Amniotic stem cell (primary cell): ENCODE measurements at places on chromosomes 5 and 9.

DNA sequence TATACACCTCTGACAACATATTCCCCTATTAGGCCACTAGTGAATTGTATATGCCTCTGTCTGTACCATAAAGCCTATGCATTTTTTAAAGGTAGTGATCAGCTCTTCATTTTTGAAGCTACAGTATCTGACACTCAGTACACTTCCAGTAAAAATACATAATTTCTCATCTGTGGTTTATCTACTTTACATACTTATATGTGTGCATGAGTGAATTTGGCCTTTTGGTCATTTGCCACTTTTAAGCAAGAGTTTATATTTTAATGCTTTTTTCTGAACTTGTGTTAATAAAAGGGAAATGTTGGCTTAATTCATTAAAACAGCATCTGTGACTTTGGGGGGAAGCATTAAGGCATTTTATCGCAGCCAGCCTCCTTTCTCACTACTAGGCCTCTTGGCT is 47.8 kb downstream of the ST8SIA4 start:
- DNase-seq: no peak

DNA sequence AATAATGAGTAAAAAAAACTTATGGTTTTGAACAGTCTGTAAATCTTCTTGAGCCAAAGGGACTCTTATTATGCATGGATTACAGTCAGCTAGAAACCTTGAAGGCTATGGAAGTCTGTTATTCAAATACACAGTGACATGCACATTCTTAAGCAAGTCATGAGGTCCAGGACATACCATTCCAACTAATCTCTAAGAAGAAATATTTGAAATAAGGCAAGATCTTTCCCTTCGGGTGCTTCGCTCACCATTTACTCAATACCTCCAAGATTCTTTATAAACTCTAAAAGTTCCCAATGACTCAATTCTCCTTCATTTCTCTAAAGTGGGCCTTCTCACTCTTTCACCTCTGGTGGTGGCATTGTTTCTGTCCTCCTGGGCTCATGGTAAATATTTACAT is 811.0 kb downstream of the NR2F1-AS1 start:
- DNase-seq: no peak

- DNase-seq: no peak
Observed at GRCh38 chr5:116486588-116486987, 88.0 kb downstream of the SEMA6A start.

DNA sequence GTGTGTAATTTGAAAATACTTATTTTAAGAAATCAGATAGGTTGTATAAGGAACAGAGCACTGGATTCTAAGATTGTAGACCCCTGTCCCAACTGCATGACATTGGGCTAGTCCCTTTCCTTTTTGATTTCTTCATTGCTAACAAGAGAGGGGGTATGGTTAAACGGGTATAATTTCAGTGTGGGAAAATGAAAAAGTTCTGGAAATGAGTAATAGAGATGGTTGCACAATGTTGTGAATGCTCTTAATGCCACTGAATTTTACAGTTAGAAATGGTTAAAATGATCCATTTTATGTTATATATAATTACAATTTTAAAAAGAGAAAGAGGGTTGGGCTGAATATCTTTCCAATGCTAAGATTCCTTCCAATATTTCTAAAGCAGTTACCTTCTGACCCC is 103.3 kb upstream of the LHFPL2 start:
- no peak for DNase-seq

DNA sequence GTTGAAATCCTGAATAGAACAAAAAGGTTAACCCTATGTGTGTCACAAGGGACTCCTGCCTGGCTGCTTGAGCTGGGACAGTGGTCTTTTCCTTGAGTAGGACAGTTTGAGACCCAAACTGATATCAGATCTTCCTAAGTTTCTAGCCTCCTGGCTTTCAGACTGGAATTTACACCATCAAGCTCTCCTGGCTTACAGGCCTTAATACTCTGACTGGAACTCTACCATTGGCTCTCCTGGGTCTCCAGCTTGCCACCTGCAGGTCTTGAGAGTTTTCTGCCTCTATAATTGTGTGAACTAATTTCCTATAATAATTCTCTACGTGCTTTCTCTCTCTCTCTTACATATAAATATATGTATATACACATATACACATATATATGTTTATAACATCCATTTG is 112.5 kb downstream of the PRR16 start:
- DNase-seq: no peak

DNA sequence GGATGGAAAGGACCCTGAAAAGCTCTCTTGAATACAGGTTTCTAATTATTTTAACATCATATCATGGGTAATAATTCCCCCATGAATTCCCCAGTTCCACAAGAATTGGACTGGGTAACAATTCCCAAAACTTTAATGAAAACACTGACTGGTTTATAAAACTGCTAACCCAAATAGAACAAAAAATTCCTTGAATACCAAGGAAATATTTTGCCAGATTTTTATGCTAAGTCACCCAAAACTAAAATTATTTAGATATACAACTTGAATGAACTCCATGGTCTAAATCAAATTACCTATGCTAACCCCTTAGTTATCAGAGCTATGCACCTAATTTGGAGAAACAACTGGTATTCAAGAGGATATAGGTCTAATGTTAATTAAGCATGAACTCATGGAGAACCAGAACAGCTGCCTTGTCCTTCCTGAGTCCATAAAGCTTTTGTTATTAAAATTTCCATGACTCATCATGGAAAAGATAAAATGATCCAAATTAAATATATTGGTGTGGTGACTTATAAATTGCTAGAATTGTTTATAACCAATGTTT is 164.9 kb upstream of the TUT7 start:
- DNase-seq: no peak

GRCh38 chr9:78783743-78784142 is 486.8 kb downstream of the PSAT1 start:
- no peak for DNase-seq

GRCh38 chr5:88384886-88385285 is 116.2 kb upstream of the TMEM161B start:
- DNase-seq: no peak

DNA sequence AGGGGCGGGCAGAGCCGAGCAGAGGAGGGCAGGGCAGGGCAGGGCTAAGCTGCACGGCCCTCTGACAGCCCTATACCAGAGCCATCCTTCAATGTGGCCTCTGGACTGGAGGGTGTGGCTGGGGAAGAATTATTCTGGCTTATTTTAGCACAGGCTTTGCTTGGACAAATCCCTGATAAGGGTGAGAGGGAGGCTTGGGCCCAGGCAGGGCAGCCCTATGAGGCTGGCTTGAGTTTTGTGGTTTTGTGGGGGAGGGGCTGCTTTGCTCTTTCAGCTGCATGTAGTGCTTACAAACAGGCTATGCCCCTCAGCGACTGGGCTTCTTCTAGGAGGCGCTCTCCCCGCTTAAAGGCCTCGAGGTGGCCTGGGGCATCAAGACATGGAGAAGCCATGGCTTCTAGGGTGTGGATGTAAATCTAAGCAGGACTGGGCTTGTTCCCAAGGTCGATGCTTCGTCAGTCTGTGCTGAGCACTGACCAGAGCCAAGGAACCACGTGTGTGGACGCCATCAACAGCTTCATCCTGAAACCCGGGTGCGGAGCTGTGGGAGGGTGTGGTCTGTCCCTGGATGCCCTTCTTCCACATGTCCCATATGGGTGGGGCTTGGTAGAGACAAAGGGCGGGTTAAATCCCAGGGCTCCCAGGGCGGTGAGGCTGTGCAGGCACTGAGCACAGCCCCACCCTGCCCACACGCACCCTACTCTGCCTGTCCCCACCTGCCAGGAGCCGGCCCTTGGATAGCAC is 45.7 kb upstream of the IPPK start:
- no peak for DNase-seq

GRCh38 chr5:109701252-109701651 is 11.5 kb downstream of the MAN2A1 start:
- no peak for DNase-seq

DNA sequence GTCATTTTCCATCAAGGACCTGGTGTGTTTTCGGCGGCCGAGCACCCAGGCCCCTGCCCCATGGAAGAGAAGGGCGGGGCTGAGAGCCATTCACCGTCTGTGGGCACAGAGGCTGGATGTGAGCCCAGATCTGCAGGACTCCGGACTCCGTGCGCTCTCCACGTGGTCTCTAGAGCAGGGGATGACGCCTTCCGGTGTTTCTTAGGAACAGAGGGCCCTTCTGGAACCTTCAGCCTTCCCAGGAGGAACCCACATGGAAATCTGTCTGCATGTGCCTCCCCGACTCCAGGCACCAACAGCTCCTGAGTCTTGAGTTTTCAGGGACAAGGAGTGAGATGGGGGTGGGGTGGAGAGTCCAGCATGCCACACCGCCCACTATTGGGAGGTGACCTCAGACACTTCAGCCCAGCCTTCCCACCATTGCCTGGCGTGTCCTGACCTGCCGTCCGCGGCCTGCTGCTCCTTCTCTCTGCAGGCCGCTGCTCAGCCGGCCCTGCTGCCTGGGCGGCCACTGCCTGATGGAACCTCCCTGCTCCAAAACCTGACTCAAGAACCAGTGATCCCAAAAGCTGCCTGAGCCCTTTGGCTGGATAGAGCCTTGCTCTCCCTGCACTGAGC is 2.4 kb upstream of the RXRA start:
- no peak for DNase-seq

GRCh38 chr5:963310-963672 is 45.3 kb upstream of the NKD2 start:
- DNase-seq: no peak

- no peak for DNase-seq
Observed at GRCh38 chr5:43134019-43134418, 13.3 kb downstream of the ZNF131 start.

DNA sequence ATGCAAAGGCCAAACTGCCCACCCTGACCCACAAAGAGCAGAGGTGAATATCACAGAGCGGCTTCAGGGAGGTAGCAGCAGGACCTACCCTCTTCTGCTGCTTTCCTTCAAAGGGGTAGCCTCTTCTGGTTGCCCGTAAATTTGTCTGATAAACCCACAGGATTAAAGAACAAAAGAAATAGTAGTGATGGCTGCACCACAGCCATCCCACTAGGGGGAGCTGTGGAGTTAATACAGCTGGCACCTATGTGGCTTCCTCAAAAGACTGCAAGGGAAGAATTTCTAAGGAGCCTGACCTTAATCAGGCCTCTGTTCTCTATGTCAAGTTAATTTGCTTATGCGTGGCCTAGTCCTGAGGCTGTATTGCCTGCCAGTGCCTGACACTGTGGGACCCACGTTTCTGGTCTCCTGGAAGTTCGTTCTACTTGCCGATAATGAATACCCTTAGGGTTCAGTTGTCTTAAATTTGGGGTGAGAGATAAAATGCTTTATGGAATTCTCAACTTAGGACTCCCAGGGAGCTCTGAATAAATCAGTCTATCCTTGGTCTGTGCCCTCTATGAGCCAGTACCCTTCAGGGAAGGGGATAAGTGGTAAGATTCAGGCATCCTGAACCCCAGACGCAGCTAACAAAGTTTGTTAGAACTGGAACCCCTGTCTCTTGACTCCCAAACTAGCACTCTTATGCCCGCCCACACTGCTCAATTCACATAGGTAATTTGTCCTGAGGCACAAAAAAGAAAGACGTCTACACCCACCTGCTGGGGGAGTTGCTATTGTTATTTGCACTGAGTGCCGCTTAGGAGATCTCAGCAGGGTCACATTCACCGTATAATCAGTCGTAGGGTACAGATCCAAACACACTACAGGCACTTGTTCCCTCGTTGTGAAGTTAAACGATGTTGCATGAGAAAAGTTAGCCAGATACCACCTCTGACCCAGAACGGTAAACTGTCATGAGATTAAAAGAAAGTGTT is 77.1 kb downstream of the SUSD1 start:
- peak; percentile 22 for DNase-seq

DNA sequence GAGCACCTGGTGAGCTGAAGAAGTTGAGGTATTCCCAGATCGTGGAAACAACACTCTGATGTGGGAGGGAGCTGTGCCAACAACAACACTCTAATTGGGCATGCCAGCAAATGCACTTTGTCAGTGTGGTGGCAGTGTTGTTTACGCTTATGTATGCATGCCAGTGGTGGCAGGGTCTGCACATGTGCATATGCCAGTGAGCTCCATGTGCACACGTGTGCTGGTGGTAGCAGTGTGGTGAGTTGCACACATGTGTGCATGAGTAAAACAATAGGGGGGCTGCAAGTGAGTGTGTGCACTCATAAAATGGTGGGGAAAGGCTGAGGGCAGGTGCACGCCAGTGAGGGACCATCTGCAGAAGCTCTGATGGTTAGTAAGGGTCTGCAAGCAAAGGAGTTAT is 134.2 kb downstream of the DMRTA1 start:
- DNase-seq: no peak

GRCh38 chr5:1152156-1152555 is 40.3 kb upstream of the SLC12A7 start:
- DNase-seq: no peak

- no peak for DNase-seq
Observed at GRCh38 chr9:77830618-77831285, 182.6 kb upstream of the GNA14 start.

DNA sequence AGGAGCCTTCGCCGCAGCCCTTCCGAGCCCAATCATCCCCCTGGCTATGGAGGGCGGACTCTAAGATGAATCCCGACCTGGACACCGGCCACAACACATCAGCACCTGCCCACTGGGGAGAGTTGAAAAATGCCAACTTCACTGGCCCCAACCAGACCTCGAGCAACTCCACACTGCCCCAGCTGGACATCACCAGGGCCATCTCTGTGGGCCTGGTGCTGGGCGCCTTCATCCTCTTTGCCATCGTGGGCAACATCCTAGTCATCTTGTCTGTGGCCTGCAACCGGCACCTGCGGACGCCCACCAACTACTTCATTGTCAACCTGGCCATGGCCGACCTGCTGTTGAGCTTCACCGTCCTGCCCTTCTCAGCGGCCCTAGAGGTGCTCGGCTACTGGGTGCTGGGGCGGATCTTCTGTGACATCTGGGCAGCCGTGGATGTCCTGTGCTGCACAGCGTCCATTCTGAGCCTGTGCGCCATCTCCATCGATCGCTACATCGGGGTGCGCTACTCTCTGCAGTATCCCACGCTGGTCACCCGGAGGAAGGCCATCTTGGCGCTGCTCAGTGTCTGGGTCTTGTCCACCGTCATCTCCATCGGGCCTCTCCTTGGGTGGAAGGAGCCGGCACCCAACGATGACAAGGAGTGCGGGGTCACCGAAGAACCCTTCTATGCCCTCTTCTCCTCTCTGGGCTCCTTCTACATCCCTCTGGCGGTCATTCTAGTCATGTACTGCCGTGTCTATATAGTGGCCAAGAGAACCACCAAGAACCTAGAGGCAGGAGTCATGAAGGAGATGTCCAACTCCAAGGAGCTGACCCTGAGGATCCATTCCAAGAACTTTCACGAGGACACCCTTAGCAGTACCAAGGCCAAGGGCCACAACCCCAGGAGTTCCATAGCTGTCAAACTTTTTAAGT is 819 bp downstream of the ADRA1B start:
- DNase-seq: no peak

DNA sequence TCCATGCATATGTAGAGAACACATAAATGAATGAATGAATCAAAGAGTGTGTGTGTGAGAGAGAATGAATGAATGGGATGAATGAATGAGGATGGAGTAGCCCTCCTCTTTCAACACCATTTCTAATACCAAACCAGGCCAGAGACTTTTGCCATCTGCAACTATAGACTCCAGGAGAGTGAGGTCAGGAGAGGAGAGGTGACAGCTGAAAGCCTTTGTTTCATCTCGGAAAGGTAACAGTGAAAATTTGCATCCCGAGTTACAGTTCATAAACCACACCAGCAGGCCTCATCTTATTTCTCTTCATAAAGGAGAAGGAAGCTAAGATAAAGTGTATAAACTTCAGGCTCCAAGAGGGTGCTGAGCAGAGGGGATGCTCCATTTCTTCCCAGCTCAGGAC is 255.3 kb upstream of the KLF4 start:
- no peak for DNase-seq

- no peak for DNase-seq
Observed at GRCh38 chr5:15489571-15490235, 10.3 kb upstream of the FBXL7 start.
